ENCODE measurements at places on chromosomes 3 and 15.
A peak's percentile ranks its signal among the peaks of the same experiment; 100 is the strongest.

GRCh38 chr15:91896341-91897055, 43.0 kb downstream of the SLCO3A1 start:
- DNase-seq, result no peak

DNA sequence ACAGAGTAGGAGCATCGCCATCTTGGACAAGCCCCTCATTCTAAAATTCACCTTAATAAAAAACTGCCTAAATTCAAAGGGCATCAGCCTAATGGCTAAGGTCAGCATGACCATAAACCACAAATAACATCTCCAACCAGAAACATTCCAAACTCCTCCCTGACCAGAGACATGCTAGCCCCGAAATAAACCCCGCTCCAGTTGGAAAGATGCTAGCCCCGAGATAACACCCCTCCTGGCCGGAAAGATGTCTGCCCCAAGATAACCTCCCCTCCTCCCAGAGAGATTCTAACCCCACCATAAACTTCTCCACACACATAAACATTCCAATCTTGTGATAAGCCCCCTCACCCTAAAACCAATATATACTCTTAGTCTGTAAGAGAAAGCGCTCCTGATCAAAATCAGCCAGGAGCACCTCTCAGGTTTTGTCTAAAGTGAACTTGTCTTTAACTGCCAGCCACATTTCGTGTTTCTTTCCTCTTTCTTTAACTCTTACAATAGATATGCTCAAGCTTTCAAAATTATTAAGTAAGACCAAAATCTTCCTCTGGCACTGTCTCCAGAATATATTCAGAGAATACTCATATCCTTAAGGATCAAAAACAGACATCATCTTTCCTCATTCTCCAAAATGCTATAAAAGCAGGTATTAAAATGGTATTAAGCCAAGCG, 104.1 kb downstream of the GSK3B start:
- DNase-seq, result no peak

- no peak for DNase-seq
These were observed 29.2 kb downstream of the GJD2 start for GRCh38 chr15:34725556-34725955.

- no peak for DNase-seq
These were observed 27.3 kb upstream of the PARL start for GRCh38 chr3:183911763-183912506.

DNA sequence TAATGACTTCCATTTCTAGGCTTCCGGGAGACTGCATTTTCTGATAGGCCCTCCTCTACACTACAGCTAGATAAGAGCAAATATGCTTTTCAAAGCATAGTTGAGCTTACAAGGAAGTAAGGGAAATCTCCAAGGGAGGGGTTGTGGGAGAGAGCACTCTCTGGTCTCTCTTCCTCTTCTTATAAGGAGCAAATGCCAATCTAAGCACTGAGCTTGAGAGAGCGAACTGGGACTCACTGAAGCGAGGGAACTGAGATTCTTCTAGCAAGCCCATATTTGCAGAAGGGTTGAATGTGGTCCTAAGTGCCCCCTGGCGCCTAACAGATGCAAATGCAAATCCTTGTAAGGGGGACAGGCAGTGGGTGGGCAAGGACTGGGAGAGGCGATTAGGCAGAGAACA, 164.8 kb downstream of the ERC2 start:
- peak; percentile 48 for DNase-seq
